NCI-H1417 treated with DMSO at 0.1 percent for 48 hours (cell line): ENCODE measurements at places on chromosomes 11 and 22.

DNA sequence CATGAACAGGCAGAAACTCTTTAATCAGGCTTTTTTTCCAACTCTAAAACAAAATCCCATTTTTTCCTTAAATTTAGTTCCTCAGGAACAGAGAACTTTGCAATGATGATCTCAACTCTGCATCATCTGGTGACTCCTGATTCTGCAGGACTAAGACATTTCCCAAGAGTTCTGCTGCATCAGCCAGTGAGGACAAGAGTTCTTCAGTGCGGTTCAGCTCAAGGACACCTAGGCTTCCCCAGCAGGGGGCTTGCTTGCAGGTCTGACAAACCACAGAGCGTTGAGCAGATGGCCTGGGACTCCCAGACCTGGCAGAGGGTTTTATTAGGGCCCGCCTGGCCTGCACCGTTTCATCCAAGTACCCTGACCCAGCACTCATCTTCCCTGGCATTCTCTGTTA is 6.4 kb downstream of the CDCA5 start:
- DNase-seq = no peak

DNA sequence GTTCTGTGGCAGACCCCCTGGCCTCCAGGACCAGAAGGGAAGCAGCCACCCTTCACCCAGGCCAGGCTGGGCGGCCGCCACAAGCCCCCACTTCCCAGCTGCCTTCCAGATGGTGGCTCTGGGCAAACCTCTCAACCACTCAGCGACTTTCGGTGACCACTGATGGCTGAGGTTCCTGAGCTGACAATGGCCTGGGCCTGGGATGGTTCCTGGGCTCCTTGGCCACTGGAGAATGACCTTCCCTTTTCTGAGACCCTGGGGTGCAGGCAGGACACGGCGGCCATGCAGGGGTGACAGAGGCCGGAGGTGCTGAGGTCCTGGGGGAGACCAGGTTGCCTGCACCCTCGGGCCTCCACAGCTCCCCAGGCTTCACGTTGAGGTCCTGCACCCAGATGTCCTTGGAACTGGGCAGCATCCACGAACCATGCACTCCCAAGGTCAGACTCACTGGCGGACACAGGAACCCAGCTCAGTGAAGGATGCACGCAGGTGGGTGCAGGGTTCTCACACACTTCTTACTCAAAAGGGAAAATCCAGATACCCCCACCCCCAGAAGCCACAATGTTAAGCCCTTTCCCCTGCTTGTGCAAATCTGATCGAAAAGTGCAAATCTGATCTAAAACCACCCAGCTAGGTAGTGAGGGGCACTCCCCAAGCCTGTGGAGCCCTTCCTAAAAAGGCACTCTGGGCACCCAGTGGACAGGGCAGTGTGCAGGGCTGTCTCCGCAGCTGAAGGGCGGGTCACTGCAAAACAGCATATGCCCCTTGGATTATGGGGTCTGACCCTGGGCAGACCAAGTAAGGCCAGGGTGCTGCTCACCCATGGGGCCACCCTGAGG is 13.9 kb upstream of the PHLDA2 start:
- no peak for DNase-seq

DNA sequence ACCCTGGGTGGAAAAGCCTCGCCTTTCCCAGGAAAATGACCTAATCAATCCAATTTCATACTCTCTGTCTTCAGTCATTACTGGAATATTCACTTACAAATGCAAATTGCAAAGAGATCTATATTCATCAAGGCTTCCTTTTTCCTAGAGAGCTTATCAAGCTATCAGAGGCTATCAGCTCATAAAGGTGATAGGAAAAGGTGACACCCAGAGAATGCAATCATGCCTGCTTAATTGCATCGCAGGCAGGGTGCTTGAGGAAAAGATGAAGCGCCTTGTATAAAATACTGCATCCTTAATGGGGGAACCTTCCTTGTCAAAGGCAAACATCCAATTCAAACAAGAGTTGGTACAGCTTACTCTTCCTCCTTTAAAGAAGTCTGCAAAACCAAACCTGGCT is 59.7 kb downstream of the SHANK2 start:
- no peak for DNase-seq

- no peak for DNase-seq
Measured at GRCh38 chr11:36237391-36237790, 51.8 kb downstream of the COMMD9 start.

GRCh38 chr11:14374922-14375830 is 16.2 kb upstream of the RRAS2 start:
- DNase-seq = no peak

DNA sequence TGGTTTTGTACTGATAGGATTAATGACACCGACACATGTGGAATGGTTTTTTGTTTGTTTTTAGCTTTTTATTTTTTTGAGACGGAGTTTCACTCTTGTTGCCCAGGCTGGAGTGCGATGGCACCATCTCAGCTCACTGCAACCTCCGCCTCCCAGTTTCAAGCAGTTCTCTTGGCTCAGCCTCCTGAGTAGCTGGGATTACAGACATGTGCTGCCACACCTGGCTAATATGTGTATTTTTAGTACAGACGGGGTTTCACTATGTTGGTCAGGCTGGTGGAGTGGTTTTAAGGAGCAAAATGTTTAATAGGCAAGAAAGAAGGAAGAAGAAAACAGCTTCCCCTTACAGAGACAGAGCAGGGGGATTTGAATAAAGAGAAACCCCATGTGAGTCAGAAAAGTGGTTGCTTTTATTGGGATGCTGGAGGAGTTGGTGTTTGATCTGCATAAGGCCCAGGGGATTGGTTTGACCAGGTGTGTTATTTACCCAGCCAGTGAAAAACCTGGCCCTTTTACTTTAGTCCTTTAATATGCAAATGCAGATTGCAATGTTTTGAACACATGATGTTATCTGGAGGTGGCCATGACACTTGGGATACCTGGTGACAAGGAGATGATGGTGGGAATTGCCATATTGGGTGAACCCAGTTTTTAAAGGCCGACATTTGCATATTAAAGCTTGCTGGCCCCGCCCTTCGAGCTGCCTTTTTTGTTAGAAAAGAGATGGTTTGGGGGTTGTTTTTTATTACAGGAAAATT is 24.3 kb downstream of the SUSD2 start:
- DNase-seq = no peak

DNA sequence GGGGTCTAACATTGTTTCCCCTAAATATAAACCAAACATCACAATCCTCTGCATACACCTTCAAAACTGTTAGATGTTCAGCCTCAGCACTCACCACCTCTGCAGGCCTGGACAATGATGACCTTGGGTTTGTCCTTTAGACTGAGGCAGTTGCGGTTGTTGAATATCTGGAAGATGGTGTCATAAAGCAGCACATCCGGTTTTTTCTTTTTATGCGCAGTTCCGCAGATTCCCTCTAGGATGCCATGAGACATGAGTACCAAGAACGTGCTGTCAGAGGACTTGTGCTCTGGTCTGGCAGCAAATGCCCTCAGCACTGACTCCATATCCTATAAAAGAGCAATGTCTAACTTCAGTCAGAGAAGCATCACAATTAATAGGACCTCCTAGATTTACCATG is 22.8 kb downstream of the CASP5 start:
- DNase-seq = no peak

GRCh38 chr22:38921806-38922205 is 35.6 kb upstream of the APOBEC3A start:
- DNase-seq = no peak

DNA sequence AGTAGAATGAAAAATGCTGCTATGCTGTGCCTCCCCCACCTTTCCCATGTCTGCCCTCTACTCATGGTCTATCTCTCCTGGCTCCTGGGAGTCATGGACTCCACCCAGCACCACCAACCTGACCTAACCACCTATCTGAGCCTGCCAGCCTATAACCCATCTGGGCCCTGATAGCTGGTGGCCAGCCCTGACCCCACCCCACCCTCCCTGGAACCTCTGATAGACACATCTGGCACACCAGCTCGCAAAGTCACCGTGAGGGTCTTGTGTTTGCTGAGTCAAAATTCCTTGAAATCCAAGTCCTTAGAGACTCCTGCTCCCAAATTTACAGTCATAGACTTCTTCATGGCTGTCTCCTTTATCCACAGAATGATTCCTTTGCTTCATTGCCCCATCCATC is 14.9 kb upstream of the HBE1 start:
- no peak for DNase-seq

GRCh38 chr11:33179348-33179803 is 18.1 kb upstream of the CSTF3 start:
- no peak for DNase-seq

DNA sequence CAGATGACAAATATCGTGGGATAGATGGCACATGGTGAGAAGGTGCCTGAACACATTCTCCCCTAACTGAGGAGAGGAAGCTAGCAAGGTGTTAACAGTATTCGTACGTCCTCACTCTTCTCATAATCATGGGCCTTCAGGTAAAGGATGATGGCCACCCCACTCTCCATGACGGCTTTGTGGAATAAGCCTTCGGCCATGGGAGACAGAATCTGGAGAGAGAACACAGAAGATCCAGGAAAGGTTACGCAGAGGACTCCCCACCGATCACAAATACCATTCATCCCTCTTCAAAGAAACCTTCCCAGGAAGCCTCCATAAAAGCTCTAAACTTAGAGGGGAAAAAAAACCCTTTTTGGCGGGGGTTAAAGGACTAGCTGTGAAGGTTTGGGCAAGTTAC is 189.9 kb downstream of the BCR start:
- no peak for DNase-seq

DNA sequence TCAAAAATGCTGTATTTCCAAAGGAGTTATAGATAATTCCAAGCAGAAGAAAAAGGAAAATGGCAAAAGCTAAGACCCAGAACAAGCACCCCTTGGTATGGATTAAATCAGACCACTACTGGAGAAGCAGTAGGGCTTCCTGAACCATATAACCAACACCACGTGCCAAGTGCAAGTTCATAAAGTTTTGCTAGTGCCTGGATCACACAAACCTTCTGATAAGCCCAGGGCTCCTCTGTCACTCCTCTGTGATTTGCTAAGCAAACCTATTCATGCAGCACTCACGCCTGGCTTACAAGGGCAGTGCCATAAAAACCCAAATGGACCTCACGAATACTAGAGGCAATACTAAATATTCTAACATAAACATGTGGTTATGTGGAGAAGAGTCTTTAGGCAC is 13.3 kb downstream of the LARGE1 start:
- no peak for DNase-seq

DNA sequence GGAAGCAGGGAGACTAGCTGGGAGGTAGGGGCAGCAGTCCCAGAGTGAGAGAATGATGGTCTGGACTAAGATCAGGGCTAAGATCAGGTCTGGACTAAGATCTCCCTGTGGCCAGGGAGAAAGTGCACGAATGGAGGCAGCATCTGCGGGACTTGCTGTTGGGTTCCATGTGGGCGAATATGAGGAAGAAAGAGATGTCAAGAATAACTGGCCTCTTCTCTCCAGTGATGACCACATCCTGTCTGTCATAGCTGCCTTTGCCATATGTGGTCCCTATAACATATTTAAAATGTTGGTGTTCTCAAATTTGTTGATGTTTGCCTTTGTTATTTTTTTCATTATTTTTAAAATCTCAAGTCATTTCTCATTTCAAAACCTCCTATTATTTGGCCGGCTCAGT is 27.4 kb upstream of the CXCR5 start:
- DNase-seq = no peak

DNA sequence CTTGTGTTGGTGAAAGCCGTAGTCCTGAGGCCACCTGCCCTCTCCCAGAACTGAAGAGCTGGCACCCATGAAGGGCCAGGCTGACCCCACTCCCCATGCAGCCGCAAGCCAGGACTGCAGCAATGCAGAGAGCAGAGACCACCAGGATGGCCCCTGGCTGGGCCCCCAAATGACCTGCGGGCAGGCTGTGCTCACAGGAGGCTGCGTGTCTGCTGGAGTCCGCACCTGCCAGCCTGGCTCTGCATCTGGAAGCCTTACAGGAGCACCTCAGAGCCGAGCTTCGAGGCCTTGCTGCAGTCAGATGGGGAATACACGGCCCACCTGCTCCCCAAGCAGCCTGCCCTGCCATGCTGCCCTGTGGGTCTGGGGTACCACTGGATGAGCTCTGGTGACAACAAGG is 1336.8 kb downstream of the TBC1D22A start:
- DNase-seq = no peak

DNA sequence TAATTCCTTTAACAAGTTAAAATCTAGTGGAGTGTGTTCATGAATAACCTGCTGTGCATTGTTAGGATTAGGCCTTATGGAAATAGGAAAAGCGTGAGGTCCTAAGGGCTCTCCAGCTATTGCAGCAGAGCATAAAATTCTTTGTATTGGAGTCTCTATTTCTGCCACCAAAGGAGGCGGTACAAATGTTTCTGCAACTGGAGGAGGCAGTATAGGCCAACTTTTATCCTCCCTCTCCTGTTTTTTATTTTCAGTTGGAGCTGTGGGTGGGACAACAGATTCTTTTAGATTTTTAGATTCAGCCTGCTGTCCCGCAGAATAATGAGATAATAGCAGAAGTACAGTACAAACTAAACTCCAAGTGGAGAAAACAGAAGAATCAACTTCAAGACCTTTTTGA is 26.2 kb downstream of the OR10A6 start:
- DNase-seq = no peak

DNA sequence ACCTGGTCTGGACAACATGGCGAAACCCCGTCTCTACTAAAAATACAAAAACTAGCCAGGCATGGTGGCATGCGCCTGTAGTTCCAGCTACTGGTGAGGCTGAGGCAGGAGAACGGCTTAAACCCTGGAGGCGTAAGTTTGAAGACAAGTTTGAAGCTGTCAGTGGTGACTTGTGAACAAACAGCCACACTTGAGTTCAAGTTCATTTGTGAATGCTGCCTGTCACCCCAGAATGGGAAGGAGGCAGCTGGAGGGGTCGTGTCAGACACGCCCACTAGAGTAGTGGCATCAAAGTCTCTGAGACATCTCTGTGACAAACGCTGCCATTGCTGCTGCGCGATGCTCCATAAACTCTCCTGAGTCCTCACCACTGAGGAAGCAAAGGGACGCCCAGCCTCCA is 74.2 kb downstream of the DGCR2 start:
- no peak for DNase-seq

DNA sequence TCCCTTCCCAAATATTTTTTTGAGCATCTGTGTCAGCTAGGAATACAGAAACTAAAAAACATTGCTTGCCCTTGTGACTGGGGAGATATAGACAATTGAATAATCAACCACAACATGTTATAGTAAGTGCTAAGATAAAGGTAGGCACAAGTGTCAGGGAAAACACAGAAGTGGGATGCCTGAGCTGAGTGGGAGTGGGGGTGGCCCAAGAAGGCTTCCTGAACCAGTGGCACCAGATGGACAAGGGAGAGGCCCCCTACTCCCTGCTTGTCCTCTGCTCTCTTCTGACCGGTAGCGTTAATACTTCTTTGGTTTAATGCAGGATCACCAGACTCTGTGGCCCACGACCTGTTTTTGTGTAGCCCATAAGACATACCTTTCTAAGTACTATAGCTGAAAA is 48.8 kb downstream of the PACS1 start:
- DNase-seq = no peak

- DNase-seq = no peak
Measured at GRCh38 chr11:1484061-1484671, 2.4 kb downstream of the MOB2 start.

- no peak for DNase-seq
Measured at GRCh38 chr11:120578596-120579154, 67.1 kb downstream of the GRIK4 start.
